NCI-H2081 treated with DMSO at 0.1 percent for 48 hours (cell line): ENCODE measurements at places on chromosomes 11 and 22.

DNA sequence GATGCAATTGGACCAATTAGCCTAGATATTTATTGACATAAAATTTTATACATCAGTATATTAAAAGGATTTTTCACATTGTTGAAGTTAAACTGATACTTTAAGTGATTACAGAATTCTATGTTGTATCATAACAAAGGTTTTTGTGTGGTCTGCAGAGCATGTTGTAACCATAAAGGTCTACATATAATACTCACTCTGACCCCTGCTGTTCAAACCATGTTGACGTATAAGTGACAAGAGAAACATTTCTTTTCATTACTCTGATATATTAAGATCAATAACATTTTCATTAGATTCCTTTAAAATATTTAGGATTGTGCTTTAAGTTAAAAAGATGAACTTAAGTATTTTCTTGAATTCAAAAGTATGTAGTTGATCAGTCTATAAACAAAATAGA is 63.9 kb downstream of the GAS2 start:
- no peak for DNase-seq

DNA sequence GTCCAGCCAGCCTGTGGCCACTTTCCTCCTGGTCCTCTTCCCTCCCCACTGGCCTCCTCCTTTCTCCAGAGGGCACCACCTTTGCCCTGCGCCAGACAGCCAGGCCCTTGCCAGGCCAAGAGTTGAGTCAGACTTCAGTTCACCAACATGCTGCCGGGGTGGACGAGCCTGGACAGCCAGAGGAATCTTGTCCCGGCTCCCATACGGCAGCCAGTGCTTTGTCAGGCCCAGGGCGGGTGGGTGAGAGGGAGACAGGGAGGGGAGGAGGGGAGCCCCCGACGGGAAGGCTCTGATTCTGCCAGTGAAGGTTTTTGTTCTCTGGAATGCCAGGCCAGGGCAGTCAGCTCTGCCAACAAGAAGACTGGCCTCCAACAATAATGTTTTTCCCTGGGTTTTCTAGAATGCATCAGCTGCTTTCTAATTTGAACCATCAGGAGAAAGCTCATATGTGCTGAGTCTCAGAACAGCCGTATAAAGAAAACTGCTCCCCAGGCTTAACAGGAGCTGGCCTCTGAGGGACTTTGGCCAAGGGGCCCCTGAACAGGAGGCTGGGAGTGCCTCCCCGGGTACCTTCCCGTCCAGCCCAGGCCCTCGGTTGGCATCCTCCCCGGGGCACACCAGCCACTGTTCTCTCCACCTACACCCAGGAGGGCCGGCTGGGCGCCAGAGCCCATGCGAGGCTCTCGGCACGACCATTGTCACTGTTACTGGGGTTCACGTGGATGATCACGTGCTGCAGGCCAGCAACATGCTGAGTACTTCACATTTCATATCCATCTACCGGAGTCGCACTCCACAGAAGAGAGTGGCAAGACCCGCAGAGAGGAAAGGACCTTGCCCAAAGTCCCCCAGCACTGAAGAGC is 28.6 kb downstream of the LIF start:
- no peak for DNase-seq

- DNase-seq = no peak
Measured at GRCh38 chr11:119117004-119117706, 4.2 kb upstream of the HINFP start.

DNA sequence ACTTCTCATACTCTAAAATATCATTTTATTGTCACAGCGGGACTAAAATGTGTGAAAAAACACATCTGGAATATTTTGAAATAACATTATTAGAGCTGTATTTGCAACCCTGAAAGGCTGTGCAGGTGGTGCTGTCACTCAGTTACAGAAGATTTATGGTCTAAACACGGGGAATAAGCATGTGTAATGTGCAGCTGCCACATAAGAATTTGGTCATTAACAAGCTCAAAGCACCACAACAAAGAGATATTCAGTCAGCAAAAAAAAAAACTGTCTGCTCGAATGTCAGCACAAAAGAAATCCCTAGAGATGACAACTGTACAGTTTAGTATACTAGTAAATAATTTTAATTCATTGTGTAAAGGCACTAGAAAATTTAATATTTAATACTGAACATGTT is 31.3 kb downstream of the TMEM123 start:
- DNase-seq = peak; percentile 17

DNA sequence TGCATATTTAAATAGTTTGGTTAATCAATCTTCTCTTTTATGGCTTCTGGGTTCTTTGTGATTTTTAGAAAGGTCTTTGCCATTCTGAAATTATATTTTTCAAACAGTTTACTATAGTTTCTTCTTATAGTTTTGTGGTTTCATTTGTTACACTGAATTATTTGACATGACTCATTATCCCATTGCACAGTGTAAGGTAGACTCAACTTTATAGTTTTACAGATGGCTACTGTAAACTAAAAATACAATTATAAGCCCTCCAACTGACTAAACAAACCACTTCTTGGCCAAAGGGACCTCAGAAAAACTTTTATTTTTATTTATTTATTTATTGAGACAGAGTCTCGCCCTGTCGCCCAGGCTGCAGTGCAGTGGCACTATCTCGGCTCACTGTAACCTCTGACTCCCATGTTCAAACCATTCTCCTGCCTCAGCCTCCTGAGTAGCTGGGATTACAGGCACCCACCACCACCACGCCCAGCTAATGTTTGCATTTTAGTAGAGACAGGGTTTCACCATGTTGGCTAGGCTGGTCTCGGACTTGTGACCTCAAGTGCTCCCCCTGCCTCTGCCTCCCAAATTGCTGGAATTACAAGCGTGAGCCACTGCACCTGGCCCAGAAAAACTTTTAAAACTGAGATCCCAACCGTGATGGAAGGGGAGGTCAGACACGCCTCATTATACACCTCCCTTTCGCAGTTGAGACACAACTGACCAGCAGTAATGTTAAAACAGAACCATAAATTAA is 14.1 kb upstream of the RAC2 start:
- no peak for DNase-seq

- no peak for DNase-seq
Measured at GRCh38 chr11:110655967-110656366, 56.3 kb downstream of the ARHGAP20 start.

GRCh38 chr11:100686476-100687053 is 523 bp upstream of the ARHGAP42 start:
- DNase-seq = no peak

DNA sequence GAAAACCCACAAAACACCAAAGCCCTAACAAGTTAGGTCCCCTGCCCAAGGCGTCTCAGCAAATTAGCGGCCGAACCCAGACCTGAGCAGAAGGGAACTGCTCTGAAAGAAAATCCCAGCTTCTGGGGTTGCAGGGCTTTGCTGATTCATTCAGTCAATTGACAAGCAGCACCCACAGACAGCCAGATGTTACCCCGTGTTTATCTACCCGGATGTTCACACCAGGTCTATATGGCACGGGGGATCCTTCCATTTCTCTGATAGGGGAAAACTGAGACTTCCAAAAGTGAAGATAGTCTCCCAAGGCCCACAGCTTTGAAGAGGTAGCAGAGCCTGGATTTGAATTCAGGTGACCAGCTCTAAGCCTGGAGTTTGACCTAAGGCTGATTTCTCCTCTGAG is 14.0 kb upstream of the OAF start:
- no peak for DNase-seq

DNA sequence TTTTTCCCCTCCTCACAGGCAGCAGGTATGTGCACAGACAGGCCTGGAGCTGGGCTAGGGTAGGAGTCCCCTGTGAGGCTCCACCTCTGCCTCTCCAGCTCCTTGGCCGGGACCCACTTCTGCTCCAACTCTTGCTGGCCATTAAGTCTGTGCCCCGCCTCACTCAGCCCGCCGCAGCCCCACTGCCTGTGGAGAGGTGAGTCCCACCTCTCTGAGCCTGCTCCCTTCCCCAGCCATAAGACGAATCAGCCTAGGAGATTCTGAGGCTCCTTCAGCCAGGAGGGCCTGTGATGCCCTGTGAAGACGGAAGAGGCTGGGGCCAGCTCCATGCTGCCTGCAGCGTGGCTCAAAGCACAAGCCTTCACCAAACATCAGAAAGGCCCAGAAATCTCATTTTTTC is 23.0 kb downstream of the TSKU start:
- no peak for DNase-seq

- DNase-seq = no peak
Measured at GRCh38 chr11:102396708-102397563, 49.9 kb downstream of the BIRC2 start.

DNA sequence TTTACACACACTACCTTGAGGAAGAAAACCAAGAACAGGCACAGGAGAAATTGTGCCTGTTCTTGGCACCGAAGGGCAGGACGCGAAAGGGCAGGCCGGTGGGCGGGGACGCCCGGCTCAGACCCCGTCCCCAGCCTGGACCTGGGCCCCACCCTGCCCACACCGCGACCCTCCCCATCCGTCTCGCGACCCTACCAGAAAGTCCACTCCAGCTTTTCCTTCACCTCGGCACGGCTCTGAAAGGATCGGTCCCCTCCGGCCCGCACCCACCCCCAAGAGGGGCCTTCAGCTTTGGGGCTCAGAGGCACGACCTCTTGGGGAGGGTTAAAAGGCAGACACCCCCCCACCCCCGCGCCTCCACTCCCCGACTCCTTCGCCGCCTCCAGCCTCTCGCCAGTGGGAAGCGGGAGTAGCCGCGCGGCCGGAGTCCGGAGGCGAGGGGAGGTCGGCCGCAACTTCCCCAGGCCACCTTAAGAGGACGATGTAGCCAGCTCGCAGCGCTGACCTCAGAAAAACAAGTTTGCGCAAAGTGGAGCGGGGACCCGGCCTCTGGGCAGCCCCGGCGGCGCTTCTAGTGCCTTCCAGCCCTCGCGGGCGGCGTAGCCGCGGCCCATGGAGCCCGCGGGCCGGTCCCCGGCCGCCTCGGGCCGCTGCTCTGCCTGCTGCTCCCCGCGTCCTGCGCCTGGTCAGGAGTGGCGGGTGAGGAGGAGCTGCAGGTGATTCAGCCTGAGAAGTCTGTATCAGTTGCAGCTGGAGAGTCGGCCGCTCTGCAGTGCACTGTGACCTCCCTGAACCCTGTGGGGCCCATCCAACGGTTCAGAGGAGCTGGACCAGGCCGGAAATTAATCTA is 4.4 kb downstream of the SEC14L6 start:
- no peak for DNase-seq

- no peak for DNase-seq
Measured at GRCh38 chr11:36306888-36307287, 10.8 kb downstream of the PRR5L start.

DNA sequence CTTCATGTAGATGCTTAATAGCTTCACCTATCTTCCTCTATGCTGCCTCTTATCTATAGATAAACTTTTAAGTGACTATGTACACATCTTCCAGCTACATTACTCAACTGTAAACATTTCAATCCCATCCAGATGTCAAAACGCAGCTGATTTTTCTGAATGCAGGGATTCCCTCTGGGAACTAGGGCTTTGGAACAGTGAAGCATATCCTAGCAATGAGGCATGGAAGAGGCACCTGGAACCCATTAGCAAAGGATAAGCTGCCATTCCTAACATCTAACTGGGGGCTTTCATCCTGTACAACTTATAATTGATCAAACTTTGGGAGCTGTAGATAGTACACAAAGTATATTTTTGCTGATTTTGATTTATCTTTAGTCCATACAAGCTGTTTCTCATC is 40.8 kb upstream of the OPCML start:
- DNase-seq = no peak

DNA sequence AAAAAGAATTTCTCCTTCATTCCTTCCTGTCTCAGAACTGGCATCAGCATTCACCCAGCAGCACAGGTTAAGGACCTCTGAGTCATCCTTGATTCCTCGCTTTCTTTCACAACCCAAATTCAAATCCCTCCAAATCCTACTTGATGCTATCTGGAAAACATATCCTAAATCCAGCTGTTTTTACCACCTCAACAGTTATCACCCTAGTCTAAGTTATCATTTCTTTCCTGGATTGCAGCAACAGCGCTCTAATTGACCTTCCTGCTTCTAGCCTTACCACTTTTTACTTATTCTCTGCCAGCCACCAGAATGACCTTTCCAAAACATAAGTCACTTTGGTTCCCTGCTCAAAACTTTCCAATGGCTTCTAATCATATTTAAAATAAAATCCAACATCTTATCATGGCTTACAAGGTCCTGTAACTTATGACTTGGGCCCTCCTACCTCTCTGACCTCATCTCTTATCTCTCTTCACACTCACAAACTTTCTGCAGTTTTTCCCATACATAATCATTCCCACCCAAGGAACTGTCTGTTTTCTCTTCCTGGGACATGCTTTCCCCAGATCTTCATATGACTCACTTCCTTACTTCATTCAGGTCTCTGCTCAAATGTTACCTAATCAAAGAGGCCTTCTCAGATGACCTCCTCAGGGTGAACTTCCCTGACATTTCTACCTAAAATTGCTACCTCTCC is 119.4 kb downstream of the TTC28 start:
- DNase-seq = no peak

- no peak for DNase-seq
Measured at GRCh38 chr11:27118371-27118770, 77.8 kb downstream of the BBOX1 start.
